ENCODE measurements at places on chromosomes 6 and 20.

DNA sequence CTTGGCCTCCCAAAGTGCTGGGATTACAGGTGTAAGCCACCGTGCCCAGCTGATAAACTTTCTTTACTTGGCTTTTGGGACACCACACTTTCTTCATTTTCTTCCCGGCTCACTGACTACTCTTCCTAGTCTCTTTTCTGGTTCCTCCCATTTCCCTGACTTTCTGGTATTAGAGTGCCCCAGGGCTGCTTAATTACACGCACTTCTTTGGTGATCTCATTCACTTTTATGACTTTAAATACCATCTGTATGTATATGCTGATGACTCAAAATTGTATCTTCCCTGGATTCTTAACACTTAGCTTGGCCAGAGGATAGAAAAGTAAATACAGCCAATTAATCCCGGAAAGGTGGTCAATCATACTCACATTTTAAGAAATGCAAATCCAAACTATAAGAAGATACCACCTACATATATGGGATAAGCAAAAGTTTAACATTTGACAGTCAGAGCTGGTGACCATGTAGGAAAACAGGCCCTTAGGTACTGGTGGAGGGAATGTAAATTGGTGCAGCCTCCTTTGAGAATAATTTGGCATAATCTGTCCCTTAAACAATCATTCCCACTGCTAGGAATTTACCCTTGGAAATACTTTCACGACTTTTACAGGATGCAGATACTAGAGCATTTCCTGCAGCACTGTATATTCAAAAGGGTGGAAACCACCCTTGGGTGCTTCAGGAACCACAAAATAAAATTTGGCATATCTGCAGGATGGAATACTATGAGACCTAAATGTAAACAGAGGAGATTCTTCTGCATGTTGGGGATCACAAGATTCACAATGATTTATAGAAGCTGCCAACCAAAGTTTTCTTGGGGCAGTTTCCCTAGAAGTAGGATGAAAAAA is 9.4 kb upstream of the NANP start:
- DNase-seq, result no peak

GRCh38 chr20:58048096-58048702 is 180.3 kb downstream of the ANKRD60 start:
- peak; percentile 58 for DNase-seq

DNA sequence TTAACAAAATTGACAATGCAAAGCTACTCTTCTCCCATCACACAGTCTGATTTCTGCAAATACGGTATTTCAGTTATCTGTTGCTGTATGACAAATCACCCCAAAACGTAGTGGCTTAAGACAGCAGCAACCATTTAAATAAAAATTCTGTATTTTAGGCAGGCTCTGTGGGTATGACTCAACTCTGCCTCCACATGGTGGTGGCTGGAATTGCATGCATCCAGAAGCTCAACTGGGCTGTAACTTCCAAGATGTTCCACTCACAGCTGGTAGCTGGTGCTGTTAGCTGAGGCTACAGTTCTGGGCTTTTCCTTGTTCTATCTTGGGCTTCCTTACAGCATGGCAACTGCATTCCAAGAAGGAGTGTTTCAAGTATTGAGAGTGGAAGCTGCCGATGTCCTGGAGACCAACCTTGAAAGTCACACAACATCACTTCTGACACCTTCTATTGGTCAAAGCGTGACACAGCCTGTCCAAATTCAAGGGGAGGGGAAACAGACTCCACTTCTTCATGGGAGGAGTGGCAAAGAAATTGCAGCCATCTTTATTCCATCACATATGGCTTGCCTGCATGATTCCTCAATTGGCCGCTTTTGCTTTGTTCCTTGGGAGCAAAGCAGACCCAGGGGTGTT is 39.7 kb upstream of the TULP1 start:
- peak; percentile 29 for DNase-seq

DNA sequence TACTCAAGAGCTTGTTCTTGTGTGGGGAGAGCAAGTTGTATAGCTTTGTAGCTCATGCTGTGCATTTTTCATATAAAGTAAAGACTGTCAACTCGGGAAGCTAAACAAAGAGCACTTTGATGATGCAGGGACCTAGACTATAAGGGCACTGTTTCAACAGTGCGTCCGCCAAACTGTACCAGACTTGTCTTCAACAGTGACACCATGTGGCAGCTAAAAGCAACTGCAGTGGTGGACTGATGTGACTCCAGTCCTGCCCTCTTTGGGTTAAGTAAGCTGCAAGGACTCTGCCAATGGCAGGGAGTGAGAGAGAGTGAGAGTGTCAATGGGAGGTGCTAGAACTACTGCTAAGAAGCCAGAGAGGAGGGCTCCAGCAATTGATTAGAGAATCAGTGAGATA is 48.1 kb upstream of the MC3R start:
- no peak for DNase-seq

DNA sequence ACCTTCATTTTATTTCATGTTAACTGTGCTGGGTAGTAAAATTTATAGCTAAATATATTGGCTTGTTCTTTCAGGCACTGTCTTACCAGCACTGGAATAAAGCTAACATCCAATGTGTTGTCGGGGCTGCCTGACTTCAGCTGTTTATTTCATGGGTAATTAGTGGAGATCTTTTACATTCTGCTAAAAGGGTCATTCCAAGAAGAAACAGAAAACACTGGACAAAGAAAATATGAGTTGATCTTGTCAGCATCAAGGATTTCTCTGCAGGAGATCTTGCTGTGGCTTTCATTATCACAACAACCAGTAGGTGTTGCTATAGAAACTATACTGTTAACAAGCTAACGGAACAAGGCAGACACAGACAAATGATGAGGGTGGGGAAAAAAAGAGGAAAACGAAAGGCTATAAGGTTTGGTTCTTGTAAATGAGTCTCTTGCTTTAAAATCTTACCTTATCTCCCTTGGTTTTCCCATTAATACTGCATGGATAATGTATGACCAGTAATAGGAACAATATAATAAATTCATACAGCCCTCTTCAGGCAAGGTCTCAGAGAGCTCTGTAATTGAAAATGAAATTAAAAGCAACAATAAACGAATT is 206.8 kb downstream of the SIM1 start:
- DNase-seq, result peak; percentile 45

Data from AG08395 (cell line).